Islet precursor cell (in vitro differentiated cells): ENCODE measurements at places on chromosomes 6 and 20.

DNA sequence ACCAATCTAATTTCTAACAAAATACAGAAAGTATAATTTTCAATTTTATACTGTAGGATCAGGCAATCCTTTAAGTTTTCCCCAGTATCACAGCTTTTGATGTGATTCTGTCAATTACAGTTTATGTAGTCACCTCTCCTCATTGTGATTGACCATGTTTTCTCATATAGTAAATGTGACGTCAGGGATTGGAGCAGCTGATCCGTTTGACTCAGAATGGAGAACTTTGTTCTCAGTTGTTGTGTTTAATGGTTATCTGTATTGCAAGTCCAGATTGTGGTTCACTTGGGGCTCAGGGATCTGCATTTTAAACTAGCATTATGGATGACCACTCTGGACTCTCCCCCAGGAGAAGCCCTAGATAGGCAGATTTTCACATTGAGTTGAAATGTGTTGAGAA, 90.6 kb downstream of the DNAH8 start:
- no peak for DNase-seq

DNA sequence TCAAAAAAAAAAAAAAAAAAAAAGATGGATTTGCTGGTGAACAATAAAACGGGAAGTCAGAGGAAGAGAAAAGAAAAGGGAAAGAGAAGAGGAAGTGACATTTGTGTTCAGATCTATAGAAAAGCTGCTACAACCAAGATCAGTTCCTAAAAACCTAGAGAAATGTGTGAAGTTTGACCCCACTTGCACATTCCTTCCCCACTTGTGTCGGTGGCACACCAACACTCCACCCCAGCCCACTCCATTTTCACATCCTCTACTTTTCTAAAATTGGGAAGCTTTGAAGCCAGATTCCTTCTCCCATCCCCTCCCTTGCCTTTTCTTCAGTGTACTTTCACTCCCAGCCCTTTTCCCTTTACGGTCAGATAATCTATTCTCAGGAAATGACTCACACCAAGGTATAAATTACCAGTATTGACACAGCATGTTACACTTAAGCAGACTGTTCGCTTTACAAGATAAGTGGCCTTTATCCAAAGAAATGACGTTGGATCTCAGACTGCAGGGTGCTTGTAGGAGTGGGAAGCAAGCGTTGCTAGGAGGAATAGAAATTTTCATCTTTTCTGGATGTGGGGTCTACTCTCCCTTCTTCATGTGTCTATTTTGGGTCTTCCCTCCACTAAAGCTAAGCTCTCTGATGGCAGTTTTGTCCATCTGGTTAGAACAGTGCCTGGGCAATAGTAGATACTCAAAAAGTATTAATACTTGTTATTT, 92.5 kb upstream of the ADGRF1 start:
- DNase-seq: peak; percentile 75

- peak; percentile 16 for DNase-seq
These were observed 17.0 kb upstream of the SNX3 start for GRCh38 chr6:108277831-108278230.

DNA sequence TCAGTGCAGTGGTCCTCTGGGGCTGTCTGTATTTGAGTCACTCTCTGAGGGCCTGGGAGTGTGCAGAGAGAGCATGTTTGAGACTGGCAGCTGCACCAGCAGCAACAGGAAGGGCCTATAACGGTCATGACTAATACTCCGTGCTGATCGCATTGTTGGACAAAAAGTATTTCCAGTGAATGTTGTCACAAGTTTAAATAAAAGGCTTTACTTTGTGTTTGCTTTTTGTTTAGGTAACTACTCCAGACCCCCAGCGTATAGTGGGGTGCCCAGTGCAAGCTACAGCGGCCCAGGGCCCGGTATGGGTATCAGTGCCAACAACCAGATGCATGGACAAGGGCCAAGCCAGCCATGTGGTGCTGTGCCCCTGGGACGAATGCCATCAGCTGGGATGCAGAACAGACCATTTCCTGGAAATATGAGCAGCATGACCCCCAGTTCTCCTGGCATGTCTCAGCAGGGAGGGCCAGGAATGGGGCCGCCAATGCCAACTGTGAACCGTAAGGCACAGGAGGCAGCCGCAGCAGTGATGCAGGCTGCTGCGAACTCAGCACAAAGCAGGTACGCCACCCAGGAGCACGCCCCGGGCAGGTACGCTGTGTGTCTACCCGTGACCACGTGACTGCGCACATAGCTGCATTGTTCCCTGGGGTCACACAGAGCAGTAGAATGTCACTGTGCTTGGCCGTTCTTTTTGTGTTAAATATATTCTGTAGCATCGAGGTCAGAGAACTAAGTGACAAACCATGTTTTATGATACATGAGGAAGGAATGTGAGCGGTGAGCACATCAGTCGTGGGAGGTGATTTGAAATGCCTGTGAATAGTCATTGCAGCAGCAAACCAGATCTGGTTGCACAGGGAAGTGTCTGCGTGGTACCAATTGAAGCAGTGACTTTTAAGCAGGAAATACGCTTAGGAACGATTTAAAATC, 174.7 kb downstream of the TMEM242 start:
- peak; percentile 88 for DNase-seq

DNA sequence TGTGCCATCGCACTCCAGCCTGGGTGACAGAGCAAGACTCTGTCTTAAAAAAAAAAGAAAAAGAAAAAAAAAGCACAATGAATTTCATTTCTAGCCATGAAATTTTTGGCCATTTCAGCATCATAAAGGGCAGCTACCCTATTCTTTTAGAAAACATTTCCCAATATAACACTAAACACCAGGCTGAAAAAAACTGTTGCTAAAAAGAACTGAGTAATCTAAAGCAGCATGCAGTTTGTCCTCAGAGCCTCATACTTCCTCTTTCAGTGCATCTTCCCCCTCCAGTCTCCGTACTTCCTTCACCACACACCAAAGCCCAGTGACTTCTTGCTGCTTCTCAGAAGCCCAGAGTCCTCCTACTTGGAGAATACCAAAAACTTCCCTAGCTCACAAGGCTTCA, 5.6 kb upstream of the IFNGR1 start:
- no peak for DNase-seq

GRCh38 chr6:56581296-56581925, 61.3 kb downstream of the DST start:
- no peak for DNase-seq

DNA sequence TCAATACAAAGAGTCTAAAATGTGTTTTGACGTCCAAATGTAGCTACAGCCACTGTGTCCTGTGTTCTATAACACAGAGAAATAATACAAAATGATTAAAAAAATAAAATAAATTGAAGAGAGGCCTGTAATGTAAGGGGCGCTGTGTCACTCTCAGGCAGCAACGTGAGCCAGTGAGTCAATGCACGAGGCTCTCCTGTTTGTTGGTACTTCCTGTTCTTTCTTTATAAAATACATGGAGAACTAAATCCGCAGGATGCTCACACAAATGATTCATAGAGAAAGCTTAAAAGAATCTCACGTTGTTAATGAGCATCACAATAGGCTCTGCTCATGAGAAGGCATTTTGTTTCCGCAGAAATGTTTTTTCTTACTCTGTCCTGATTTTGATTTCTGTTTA, 635.0 kb upstream of the AGPAT4 start:
- no peak for DNase-seq

DNA sequence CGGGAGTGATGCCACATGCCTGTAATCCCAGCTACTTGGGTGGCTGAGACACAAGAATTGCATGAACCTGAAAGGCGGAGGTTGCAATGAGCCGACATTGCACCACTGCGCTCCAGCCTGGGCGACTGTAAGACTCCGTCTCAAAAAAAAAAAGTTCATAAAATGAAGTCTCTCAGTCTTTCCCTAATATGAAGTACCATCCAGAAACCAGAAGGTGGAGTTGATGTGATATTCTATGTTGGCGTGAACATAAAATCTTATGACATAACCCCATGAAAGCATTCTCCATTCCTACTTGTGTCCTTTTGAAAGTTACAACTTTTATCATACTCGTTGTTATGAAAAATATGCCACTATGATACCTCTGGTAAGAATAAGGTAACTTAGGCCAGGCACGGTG, 5.7 kb downstream of the SOD2 start:
- no peak for DNase-seq

GRCh38 chr6:150894935-150895552, 29.5 kb downstream of the MTHFD1L start:
- peak; percentile 53 for DNase-seq

- no peak for DNase-seq
These were observed 76.2 kb upstream of the FAM83B start for GRCh38 chr6:54770328-54770727.
